B cell (primary cell): ENCODE measurements at places on chromosomes 2 and 18. TPM values are rescaled to one million over a fixed set of nuclear protein-coding genes. Genes with fewer than 3 reads are reported as not detected.

Gene COL5A2
- 0.44 and 0.66 TPM in 2 replicates for total RNA-seq

DNA sequence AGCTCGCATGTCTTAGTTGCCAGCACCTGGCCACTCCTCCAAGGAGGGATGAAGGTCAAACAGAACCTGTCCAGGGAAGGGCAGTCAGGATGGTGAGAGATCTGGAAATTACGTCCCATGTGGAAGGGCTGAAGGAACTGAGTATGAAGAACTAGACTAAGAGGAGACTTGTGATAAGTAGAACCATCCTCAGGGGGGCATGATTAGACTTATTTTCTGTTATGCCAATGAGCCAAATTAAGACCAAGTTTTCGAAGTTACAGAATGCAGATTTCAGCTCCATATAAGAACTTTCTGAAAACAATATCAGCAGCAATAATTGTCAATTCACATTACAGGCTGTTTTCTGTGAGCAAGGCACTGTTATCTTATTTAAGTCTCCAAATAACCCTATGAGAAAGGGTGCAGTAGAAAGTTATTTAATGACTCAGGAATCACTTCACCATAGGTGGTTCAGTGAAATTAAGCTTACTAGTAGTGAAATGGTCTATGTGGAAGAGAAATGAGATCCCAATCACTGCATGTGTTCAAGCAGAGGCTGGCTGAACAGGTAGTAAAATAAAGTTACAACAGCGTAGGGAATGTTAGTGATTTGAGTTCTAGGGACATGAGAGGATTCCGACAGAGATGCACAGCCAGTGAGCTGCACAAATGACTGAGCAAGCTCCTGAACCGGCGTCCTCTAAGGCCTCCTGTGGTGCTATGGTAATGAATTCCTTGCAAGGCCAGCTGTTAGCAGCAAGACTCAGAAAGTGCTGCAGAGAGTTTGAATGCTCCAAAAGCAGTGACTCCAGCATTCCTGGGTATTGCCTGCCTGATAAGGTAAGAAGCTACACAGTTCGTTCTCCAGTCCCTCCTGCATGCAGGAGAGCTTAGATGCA is 4.5 kb upstream of the DYM start:
- DNase-seq, result no peak

DNA sequence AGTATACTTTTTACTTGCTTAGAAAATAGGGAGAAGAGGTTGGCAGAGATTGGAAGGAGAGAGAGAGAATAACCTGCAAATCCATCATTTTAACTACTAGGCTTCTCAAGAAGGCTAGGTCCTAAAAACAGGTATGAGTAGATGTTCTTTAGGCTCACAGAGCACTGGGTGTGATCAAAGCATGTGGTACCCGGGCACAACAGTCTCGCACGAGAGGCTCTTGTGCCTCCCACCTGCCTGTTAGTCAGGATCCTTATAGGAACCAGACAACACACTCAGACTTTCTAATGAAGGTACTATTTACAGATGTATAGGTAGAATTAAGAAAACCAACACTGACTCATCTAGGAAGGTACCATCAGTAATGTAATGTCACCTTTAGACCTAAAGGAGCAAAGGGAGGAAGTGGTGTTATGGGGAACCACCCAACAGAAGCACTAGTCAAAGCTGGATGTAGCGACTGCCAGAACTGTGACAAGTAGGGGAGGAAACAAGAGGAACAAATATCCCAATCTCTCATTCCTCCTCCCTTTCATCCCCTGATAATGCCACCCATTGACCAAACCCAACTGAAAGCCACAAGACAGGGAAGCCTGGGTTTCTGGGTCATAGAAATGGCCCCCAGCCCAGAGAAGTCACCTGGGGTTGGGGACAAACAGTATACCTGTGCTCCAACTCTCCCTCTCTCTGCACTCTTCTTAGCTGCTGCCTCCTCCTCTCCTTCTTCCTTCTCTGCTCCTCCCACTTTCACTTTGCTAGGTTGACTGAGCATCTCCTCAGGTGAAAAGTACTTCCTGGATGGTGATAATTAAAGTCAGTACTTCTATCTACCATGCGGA is 16.0 kb upstream of the MARCHF4 start:
- no peak for DNase-seq

- no peak for DNase-seq
These were observed 659.5 kb downstream of the TSN start for GRCh38 chr2:122414902-122415301.

Gene CAPN14
- 6.0 and 7.8 TPM in 2 replicates for total RNA-seq

GRCh38 chr2:160928854-160929301 is 231.3 kb upstream of the TANK start:
- no peak for DNase-seq

Gene MYO3B
- not detected in 2 replicates for total RNA-seq

DNA sequence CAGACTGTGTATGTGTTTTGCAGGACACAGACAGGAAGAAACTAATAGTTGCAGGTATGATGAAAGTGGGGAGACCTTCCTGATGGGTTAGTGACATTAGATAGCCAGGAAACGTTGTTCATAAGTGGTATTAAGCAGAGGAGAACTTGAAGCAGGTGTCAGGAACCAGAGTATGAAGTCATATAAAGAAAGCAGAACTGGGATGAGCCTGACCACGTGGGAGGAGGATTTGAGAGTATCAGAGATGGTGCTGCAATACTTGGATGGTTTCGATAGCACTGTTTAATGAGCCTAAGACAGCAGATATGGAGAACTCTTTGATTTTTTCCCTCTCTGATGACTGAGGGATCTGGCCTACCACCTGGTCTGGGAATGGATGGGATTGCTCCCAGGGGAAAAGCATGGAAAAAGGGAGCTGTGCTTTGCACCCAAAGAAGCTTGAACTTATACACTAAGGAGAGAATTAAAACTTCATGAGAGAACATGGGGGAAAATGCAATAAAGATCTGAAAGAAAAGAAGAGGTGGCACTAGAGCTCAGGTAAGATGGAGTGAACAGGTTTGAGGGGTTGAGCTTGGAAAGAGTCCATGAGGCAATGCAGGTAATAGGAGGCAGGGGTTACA is 226.0 kb upstream of the LRRTM1 start:
- DNase-seq, result no peak

DNA sequence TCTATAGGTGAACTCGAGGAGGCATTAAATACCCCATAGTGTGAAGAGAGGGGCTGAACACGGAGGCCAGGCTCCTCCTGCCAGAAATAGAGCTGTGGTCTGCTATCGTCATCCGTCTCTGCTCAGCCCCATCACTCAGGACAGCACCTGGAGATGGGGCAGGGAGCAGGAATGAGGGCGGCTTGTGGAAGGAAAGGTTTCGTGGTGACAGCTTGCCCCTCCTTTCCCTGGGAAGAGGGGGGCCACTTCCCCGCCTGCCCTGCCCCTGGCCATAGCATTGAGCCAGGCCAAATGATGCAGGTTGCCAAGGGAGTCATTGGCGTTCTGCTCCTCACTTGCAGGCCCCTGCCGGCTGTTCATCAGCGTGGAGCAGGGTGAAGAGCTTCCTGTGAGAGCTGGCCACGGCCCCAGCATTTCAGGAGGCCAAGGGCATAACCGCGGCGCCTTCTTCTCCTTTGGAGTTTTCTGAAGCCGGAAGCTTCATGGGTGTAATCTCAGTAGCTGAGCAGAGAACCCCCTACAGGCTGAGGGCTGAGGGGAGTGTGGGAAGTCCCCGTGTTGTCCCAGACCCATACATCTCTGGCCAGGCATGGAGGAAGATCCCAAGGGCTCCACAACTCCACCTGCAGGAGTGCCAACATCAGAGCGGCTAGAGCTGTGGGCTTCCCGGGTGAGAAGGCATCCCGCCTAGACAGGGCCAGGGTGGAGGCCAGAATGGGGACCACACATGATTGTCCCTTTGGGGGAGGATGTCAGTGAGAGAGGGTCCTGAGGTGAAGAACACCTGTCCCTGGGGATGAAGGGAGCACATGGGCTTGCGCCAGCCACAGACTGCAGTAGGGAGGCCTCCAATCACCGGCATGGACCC is 112.5 kb upstream of the GLI2 start:
- no peak for DNase-seq

GRCh38 chr2:96788442-96789244 is 27.4 kb upstream of the CNNM3 start:
- DNase-seq, result no peak

DNA sequence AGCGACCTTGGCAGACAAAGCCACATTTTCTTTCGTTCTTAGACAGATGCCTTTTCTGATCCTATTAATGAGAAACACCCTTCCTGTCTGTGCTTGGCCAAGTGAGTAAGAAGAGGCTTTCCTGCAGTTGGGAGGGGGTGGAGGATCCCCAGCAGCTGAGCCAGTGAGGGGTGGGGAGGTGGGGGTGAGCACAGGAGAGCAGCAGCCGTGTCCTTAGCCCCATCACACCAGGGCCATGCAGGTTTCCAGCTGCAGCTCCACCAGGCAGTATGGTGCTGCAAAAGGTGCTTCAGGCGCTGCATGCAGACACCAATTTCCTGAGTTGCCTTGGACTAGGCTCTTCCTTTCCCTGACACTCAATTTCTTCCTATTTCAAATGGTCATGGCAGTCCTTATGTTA is 123.3 kb upstream of the SIX2 start:
- no peak for DNase-seq

DNA sequence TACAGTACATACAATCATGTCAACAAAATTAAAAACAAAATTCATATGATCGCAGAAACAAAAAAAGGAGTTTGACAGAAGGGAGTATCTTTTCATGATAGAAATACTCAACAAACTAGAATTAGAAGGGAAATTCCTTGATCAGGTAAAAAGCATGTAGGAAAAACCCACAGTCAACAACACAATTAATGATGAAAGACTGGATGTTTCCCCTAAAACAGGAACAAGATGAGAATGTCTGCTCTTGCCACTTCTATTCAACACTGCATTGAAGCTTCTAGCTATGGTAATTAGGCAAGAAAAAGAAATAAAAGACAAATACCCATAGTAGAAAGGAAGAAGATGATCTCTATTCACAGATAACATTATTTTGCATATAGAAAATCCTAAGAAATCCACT is 87.1 kb downstream of the SRBD1 start:
- no peak for DNase-seq

- DNase-seq, result no peak
These were observed 48.7 kb upstream of the RGPD4 start for GRCh38 chr2:107777974-107778373.

Gene HNRNPA3
- total RNA-seq, result 197 and 200 TPM in 2 replicates

DNA sequence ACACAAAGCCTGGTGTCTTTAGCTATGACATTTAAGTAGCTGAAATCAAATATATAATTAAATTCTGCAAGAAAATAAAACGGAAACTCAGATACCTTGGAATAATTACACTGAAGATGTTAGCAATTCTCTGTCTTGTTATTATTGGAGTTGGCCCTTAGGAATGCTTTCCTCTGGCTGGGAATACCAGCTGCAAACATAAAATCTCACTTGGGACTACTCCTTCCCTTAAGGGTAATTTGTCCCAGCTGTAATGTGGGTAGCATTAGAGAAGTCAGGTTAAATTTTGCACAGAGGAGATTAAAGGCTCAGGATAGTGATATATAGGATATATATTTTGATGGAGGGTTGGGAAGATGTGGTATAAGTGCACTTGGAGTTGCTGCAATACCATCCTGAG is 37.3 kb upstream of the GRP start:
- no peak for DNase-seq

DNA sequence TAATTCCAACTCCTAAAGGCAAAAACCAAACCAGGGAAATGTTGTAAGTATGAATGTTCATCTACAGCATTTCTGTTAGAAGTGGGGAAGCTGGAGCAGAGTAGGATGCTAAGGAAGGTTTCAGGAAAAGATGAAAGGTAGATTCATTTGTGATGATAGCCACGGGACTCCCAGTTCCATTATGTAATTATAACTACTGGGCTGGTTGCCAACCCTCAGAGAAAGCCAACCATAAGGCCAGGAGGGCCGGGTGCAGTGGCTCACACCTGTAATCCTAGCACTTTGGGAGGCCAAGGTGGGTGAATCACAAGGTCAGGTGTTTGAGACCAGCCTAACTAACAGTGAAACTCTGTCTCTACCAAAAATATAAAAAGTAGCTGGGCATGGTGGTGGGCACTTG is 288.9 kb upstream of the ETAA1 start:
- no peak for DNase-seq

DNA sequence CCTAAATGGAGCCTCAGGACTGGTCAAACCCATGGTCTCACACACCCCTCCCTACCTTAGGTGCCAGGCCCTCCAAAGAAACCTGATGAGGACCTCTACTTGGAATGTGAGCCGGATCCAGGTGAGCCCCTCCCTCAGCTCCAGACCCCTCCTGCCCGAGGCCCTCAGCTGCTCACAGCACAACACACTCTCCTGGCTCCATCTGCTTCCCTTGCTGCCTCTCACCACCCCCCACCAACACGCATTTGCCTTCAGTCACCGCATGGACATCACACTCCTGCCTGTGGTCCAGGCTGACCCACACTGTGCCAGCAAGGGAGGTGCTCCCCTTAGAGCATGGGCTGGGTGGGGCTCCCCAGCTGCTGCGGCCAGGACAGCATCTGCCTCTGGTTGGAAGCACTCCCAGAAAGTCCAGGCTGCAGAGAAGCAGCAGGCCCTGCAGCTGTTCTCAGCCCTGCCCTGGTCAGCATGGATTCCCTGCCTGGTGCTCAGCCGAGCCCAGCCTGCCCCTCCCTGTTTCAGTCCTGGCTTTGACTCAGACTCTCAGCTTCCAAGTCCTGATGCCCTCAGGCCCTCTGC is 15.1 kb downstream of the SH2D6 start:
- no peak for DNase-seq

GRCh38 chr2:150598383-150598782 is 110.9 kb upstream of the RND3 start:
- no peak for DNase-seq

Gene TMEM169
- total RNA-seq, result 0.84 and 1.2 TPM in 2 replicates

- no peak for DNase-seq
These were observed 67.2 kb upstream of the FRZB start for GRCh38 chr2:182933629-182934028.

- no peak for DNase-seq
These were observed 80.5 kb downstream of the CDH19 start for GRCh38 chr18:66523219-66523991.

DNA sequence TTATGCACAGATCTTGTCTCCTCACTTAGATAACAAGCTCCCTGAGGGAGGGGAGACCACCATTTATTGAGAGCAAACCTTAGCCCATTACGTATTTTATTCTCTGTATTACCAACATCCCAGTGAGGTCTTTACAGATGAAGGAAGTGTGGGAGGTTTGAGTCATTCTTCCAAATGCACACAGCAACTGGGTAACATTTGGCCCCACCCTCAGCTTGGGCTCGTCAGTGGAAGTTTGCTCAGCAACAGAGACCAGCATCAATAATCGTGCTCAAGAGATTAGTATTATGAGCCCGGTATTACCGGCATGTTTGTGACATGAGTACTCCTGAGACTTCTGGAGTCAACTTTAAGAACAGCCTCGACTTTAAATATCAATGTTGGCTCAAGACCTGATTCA is 168.6 kb downstream of the ETAA1 start:
- DNase-seq, result no peak

Gene GDF7
- 14.8 and 15.3 TPM in 2 replicates for total RNA-seq

GRCh38 chr2:15731889-15732271 is 140.2 kb downstream of the DDX1 start:
- DNase-seq, result no peak

GRCh38 chr2:9708683-9709538 is 78.1 kb upstream of the YWHAQ start:
- no peak for DNase-seq

GRCh38 chr2:39629646-39630045 is 36.1 kb upstream of the TMEM178A start:
- no peak for DNase-seq

GRCh38 chr2:119453972-119454593 is 22.4 kb downstream of the TMEM37 start:
- DNase-seq, result no peak
